Right cardiac atrium (tissue), 5 donors: ENCODE measurements at places on chromosomes 2 and 18. TPM values are rescaled to one million over a fixed set of nuclear protein-coding genes. Genes with fewer than 3 reads are reported as not detected.

Gene CPO
- 0.31 TPM for total RNA-seq

DNA sequence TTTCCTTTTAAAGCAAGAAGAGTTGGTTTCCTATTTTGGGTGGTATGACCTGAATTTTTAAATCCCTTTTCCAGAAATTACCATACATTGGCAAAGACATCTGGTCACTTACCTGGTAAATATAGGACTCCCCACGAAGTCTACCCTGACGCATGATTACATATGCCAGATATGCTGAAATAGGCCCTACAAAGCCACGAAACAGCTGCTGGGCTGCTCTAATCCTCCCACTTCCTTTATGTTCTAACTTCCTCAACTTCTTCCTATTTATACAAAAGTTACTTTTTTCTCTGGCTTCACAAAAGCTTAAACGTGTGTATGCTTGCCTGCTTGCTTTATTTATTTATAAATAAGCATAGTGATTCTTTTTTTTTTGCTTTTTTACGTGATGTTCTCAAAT lies 186.0 kb upstream of the EPHA4 start:
- no peak for DNase-seq

GRCh38 chr2:64599469-64599868 lies 54.2 kb downstream of the SERTAD2 start:
- no peak for DNase-seq

GRCh38 chr18:21316296-21316695 lies 74.3 kb downstream of the GREB1L start:
- DNase-seq: no peak

GRCh38 chr2:98487806-98488189 lies 43.1 kb downstream of the INPP4A start:
- no peak for DNase-seq

DNA sequence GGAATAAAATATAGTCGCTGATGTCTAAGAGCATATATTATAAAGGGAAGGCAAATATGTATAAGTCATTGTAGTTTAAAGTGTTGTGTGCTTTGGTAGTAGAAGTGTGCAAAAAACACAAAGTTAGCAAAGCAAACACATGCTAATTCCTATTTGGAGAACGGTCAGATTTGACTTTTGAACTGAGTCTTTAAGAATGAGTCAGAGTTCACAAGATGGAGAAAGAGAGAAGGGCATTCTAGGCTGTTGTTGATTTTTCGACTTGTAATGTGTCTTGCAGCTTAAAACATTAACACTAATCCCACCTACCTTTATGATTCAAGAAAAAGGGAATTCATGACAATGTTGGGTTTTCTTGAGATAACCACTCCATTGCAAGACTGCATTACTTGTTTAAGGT lies 98.1 kb downstream of the CRIM1 start:
- DNase-seq: no peak
